ENCODE measurements at places on chromosomes 3 and 15. TPM values are rescaled to one million over a fixed set of nuclear protein-coding genes. Genes with fewer than 3 reads are reported as not detected.

- no peak for DNase-seq
Measured at GRCh38 chr3:34421762-34422161, 623.3 kb downstream of the PDCD6IP start.

- no peak for DNase-seq
Measured at GRCh38 chr15:96460106-96460505, 129.6 kb downstream of the NR2F2 start.

DNA sequence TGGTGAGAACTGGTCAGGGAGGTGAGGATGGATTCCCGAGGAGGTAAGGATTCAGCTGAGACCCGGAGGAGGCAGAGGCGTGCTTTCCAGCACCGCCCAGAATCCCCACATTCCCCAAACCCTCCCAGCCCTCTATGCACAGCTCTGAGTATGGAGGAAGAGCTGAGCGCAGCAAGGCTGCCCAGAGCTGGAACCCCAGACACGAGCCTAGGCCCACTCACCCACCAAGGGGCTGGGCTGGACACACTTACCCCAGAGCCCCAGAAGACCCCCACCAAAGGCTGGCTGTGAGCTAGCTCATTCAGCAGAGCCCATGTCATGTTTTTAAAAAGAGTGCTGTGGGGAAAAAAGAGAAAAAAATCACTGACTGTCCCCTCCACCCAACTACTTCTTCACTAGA lies 271.5 kb downstream of the XXYLT1 start:
- no peak for DNase-seq

DNA sequence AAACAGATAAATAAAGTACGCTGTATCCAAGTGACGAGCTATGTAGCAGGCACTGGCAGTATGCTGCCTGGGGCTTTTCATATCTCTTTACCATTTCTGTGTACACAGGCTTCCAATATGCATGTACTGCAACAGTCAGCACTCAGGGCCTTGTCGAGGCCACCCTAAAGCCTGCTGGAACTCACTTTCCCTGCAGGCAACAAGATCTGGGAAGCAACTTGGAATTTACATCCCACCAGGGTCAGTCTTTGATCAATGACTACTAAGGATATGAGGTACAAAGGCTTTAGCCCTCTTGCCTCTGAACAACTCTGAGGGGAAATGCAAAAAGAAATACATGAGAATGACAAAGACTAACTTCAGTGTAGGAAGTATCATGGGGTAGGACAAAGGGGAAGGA lies 101.8 kb upstream of the ARL6 start:
- DNase-seq: no peak

GRCh38 chr3:124818398-124819091 lies 68.6 kb downstream of the ITGB5 start:
- DNase-seq: no peak

GRCh38 chr3:179971280-179971679 lies 65.5 kb downstream of the PEX5L start:
- DNase-seq: no peak

The LRRC31 gene
- polyA plus RNA-seq: 0.27 TPM

The ICE2 gene
- polyA plus RNA-seq: 90.5 TPM

The CDC25A gene
- 11.6 TPM for polyA plus RNA-seq

The CD86 gene
- 1.8 TPM for polyA plus RNA-seq
